ENCODE measurements at places on chromosomes 4 and X.

DNA sequence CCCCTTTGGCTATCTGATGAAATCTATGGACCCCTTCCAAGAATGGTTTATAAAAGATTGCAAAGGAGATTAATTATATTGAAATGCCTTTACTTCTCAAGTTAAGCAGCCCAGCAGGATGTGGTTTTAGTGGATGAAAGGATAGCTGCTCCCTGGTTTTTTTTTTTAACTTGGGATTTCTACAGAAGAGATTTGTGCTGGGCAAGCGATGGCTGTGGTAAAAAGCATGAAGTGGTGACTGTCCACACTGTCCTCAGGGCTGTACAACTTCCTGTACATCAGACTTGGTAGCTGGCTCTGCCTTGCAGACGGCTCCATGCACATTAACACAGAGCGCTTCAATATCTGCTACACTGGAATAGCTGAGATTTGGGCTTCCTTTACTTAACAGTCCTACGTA, 321.7 kb downstream of the DHX15 start:
- no peak for DNase-seq

DNA sequence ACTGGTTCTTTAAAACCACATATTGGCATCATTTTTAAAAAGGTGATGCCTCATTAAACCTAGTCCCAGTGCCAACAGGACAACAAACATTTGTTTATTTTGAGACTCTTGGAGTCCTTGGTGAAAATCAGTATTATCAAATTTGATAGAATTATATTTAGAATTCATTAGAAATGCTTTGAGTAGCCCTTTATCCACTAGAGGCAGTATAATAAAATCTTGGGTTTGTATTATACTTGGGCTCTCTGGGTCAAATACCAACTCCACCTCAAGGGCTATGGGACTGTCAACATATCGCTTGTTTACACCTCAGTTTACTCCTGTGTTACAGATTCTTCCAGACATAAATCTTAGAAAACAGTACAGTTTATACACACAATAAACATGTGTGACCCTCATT, 335.7 kb upstream of the FSTL5 start:
- DNase-seq = no peak

- DNase-seq = no peak
Measured at GRCh38 chr4:10554121-10554520, 96.9 kb upstream of the ZNF518B start.

DNA sequence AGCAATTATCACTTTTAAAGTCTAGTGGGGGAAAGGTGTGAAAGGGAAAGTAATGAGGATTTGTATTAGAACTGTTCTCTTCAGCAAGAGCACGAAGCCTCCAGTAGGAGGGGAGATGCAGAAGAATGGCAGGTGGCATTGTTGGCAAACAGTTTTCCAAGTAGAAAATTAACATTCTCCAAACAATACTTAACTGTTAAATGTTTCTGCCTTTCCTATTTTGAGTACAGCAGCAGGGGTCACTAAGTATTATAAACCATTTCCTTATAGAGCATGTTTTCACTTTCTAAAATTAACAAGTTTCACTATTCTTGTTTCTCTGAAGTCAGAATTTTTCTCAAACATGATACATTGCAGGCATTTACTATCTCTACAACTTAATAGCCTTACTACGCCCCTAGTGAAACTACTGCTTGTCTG, 58.7 kb downstream of the LEF1 start:
- no peak for DNase-seq

DNA sequence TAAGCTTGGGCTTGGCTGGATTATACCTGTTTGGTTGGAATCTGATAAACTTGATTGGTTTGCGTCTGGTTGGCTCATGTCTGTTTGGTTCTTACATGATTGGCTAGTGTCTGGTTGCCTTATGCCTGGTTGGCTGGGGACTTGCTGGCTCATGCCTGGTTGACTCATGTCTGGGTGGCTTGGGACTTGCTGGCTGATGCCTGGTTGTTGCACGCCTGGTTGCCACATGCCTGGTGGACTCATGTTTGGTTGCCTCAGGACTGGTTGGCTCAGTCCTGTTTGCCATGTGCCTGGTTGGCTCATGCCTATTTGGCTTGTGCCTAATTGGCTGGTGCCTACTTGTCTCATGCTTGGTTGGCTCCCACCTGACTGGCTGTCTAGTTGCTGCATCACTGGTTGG, 104.5 kb downstream of the APOOL start:
- no peak for DNase-seq
